Esophagus squamous epithelium (tissue), 5 donors: ENCODE measurements at places on chromosomes 16 and 17.

DNA sequence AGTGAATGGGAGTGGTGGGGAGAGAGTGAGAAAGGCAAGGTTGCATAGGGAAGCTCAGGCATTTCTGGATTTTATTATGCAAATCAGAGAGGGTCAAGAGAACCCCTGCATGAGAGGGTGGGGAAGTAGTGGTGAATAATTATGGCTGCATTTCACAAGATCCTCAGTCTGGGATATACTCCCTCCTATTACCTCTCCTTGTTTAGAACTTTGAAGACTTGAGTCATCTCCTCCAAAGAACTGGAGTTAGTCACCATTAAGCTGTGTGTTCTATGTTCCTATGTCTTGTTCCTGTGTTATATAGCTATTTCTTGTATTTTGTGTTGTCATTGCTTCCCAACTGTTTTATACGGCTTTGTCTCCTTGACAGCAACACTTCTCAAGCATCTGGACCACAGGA, 18.4 kb downstream of the SOX9 start:
- no peak for DNase-seq

DNA sequence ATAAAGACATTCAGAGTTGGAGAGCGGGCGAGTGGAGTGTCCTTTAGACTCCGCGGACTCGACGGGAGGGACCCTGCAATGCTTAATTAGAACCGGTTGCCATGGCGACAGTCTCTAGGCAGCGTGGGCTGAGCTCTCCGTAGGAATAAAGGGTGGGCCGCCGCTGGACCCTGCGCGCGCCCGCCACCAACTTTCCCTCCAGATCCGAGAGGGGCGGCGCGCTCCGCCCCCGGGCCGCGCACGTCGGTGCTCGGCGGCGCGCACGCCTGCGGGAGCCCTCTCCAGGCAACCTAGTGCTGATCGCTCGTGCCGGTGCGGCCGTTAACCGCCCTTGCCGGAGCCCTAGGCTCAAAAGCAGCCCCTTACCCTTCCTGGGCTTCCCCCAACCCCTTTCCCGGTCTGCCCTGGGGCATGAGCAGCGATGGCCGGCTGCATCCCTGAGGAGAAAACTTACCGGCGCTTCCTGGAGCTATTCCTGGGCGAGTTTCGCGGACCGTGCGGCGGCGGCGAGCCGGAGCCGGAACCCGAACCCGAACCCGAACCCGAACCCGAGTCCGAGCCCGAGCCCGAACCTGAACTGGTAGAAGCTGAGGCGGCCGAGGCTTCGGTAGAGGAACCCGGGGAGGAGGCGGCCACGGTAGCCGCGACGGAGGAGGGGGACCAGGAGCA, at the start of gene PPM1E:
PPM1E (plus strand) TSS at position 278 of the 669 bp plus-strand sequence.
- no peak for DNase-seq

GRCh38 chr17:80616705-80617104, 72.1 kb downstream of the RPTOR start:
- DNase-seq, result no peak

DNA sequence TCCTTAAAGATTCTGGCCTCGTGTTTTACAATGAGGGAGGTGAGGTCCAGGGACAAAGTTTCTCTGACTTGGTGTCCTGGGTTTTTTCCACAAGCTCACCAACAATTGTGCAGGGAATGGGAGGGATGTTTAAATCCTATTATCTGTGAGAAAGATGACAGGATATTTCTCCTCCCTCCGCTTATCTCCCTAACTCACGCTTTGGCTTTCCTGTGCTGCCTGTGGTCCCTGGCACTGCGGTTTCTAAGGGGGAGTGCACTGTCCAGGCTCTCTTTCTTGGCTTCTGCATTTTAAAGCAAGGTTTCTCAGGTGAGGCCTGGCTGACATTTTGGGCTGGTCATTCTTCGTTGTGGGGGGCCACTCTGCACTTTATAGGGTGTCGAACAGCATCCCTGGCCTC, 16.4 kb downstream of the GGA3 start:
- DNase-seq, result no peak

DNA sequence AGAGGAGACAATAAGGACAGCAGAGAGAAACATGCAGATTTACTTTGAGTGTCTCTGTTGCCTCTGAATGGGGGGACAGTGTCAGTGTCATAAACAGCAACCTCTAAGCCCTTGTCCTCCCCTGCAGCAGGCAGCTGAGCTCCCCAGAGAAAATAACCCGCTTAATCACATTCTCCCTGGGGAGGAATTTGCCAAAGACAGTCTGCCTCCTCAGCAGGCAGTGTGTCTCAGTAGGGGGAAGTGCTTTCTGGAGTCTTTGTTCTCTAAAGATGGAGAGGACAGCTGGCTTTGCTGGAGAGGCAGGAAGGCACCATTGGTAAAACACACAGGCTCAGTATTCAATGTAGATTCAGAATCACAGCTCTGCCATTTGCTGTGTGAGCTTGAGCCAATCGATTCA, 16.1 kb downstream of the TEKT5 start:
- DNase-seq, result no peak

GRCh38 chr17:71558901-71559300, 561.9 kb upstream of the SOX9 start:
- no peak for DNase-seq

DNA sequence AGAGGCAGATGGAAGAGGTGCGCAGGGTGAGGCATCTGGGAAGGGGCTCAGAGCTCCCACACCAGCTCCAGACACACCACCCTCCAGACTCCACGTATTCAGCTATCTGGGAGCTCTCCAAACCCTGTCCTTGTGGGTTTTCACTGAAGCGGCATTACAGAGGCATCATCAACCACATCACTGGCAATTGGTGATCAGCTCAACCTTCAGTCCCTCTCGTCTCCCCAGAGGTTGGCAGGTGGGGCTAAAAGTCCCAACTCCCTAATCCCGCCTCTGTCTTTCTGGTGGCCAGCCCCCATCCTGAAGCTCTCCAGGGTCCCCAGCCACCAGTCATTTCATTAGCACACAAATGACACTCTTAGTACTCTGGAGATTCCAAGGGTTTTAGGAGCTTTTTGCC, 123.9 kb downstream of the KCNJ12 start:
- no peak for DNase-seq

GRCh38 chr17:75765981-75766380, 989 bp upstream of the GALK1 start:
- no peak for DNase-seq

- no peak for DNase-seq
These were observed 11.2 kb downstream of the CYB5D2 start for GRCh38 chr17:4154201-4154600.

DNA sequence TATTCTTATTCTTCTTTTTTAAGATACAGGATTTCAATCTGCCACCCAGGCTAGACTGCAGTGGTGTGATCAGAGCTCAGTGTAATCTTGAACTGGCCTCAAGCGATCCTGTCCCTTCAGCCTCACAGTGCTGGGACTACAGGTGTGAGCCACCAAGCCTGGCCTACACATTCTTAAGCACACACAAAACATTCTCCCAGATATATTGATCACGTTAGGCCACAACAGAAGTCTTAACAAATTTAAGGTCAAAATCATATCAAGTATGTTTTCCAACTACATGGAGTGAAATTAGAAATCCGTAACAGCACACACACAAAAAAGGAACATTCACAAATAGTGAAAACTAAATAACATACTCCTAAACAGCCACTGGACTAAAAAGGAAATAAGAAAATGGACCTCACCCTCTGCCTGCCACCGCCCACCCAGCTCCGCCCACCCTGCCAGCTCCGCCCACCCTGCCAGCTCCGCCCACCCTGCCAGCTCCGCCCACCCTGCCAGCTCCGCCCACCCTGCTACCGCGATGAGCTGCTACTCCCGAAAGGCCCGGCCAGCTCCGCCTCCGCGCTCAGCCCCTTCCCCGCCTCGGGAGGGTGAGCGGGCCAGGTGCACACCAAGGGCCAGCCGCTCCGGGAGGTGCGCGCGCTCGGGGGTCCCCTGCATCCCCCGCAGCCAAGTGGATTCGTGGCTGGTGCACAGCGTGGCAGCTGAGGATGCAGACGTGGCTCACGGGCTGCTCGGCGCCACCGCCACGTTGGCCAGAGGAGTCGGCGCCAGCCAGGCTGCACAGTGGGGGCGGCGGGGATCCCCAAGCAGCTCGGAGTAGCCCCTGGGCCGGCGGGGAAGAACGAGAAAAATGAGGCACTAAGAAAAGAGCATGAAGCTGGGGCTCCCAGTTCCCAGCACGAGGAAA, 41.2 kb downstream of the C16orf87 start:
- peak; percentile 20 for DNase-seq

DNA sequence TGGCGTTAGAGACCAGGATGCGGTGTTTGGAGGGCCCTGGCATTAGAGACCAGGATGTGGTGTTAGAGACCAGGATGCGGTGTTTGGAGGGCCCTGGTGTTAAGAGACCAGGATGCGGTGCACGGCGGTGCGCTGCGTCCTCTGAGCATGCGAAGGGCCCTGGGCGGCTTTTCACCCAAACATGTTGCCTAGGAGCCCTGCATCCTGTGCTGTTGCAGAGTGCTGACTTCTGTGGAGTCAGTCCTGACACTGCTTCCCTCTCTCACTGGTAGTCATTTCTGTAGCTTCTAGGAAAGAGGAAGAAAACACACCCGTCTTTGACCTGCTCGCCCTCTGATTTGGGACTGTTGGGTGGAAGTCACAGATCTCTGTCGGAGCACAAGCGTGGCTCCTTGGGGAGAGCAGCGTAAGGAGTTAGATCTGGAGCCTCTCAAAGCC, 141.2 kb downstream of the LAT start:
- DNase-seq, result no peak
